GF-D8 (cell line): ENCODE measurements at places on chromosomes 3 and 15.
A peak's percentile ranks its signal among the peaks of the same experiment; 100 is the strongest.

DNA sequence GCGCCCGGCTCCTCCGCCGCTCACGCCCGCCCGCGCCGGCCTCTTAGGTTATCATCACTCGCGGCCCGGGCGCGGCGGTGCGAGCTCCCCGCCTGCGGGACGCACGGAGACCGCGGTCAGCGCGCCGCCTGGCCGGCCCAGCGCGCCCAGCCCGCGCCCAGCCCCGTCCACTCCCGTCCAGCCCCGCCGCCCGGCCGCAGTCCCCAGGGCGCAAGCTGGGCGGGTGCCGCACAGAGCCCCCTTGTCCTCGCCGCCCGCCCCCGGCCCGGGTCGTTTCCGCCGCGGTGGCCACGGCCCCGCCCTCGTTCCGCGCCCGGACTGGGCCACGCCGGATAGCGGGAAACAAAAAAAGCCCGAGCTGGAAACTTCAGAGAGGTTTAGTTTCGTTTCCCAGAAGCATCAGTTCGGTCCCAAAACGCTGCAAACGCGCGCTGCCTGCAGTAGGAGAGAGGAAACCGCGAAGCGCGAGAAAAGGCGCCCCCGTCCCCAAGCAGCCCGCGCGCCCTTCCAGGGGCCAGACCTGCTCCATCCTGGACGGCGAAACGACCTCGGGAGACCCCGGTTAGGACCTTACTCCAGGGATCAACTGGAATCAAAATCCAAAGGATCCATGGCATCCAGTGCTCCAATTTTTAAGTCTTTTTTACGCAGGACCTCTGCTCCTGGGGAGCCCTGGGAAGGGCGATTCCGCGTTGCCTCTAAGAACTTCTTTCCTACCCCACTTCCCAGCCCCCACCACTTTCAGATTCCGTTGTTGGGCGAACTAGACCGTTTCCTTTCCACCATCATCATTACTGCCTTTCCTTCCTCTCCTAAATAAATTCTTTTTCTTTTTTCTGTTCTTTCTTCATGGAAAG, at the start of gene ATP10A:
Gene ATP10A (minus strand): TSS at position 217 of the 857 bp plus-strand sequence. CDS start 231 bp downstream, outside the sequence.
- no peak for DNase-seq

GRCh38 chr15:101188637-101189408, 63.0 kb downstream of the CHSY1 start:
- no peak for DNase-seq

DNA sequence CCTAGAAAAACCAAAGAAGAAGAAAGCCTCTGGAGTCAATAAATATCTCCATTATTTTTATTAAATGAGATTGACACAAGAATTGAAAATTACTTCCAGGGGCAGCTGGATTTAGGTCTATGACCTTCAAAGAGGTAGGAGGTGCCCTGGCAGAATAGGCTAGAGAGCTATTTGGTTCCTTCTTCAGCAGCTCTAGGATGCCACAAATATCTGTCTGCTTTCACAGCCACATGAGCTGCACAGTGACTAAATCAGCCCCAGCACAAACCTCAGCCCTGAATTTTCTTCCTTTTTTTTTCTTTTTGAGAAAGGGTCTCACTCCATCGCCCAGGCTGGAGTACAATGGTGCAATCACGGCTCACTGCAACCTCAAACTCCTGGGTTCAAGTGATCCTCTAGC, 223.5 kb downstream of the ABHD5 start:
- DNase-seq, result no peak

DNA sequence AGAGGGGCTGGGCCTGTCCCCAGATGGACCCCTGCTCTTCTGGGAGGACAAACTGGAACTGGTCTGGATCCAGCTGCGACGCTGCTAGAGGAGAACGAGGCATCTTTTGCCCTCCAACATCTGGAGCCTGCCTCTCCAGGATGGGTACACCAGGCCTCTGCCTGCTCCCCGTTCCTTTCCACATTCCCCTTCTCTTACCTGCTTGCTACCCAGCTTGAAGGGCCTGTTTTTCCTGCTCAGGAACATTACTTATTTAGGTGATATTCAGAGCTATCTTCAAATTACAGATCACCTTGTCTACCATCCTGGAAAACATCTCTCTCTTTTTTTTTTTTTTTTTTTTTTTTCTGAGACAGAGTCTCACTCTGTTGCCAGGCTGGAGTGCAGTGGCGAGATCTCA, 64.0 kb downstream of the CHRD start:
- DNase-seq, result no peak

- no peak for DNase-seq
These were observed 61.4 kb downstream of the MGLL start for GRCh38 chr3:127760791-127761440.

DNA sequence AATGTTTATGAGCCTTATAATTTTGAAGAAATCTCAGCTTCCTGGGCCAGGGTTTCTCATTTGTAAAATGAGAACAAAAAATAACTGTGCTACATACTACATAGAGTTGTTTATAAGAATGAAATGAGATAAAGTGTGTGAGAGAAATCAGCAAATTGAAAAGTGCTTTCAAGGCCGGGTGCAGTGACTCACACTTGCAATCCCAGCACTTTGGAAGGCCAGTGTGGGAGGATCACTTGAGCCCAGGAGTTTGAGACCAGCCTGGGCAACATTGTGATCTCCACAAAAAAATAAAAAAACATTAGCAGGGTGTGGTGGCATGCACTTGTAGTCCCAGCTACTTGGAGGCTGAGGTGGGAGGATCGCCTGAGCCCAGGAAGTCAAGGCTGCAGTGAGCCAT, 22.4 kb downstream of the FOXB1 start:
- no peak for DNase-seq

DNA sequence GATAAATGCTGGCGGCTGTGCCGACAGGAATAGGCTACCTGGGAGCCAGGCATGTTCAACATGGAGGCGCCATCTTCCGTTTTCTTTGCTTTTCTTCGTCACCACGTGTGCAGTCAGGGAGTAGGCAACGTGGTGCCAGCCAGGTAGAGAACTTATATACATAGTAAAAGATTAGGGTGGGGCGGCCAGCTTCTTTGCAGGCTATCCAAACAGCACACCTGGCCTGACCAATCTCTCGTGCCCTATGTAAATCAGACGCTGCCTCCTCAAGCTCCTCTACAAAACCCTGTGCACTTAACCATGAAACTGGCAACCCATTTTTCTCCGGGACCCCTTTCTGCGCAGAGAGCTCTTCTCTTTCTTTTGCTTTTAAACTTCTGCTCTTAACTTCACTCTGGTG, 28.6 kb upstream of the OR5K4 start:
- DNase-seq, result no peak

GRCh38 chr3:170560717-170561382, 25.0 kb downstream of the SLC7A14 start:
- DNase-seq, result no peak

GRCh38 chr3:83948771-83949170, 1010.0 kb upstream of the CADM2 start:
- DNase-seq, result no peak

- no peak for DNase-seq
These were observed 10.4 kb upstream of the CCDC14 start for GRCh38 chr3:123971406-123971805.

- no peak for DNase-seq
These were observed 132.7 kb downstream of the SLC25A26 start for GRCh38 chr3:66353530-66353929.

GRCh38 chr3:65107174-65107573, 419.4 kb upstream of the ADAMTS9 start:
- no peak for DNase-seq

- DNase-seq, result no peak
These were observed 271.8 kb upstream of the TPM1 start for GRCh38 chr15:62770752-62771151.

GRCh38 chr3:141388395-141388794, 20.1 kb downstream of the ZBTB38 start:
- no peak for DNase-seq

GRCh38 chr3:52537726-52538421, 1.5 kb downstream of the UQCC5 start:
- DNase-seq, result no peak

- no peak for DNase-seq
These were observed 9.2 kb downstream of the UBA5 start for GRCh38 chr3:132669256-132669777.

DNA sequence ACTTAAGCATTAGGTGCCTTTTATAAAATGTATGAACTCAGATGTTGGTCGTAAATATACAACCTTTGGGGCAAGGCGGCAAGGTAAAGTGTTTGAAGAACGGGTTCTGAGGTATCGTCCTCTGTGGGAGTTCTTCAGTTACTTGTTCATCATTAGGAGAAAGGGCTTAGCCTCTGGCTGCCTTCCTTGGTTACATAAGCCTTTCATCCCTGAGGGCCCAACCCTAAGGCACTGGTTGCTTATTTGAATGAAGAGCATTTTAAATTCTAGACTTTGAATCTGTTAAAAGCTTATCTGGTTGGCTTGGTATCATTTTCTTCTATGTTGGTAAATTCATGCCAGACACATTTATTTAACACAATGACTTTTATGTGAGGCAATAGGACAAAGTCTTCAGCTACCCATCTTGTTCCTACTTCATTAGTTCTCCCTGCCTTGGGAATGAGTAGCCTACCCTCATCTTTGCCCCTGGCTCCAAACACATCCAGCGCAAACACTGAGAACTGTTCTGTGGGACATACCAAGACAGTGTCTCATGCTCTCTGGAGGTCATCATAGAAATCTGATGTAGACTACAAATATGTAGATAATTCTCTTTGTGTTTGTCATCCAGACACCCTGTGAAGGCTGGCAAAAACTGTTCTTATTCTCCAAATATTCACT, 12.4 kb upstream of the CCDC80 start:
- DNase-seq, result no peak

DNA sequence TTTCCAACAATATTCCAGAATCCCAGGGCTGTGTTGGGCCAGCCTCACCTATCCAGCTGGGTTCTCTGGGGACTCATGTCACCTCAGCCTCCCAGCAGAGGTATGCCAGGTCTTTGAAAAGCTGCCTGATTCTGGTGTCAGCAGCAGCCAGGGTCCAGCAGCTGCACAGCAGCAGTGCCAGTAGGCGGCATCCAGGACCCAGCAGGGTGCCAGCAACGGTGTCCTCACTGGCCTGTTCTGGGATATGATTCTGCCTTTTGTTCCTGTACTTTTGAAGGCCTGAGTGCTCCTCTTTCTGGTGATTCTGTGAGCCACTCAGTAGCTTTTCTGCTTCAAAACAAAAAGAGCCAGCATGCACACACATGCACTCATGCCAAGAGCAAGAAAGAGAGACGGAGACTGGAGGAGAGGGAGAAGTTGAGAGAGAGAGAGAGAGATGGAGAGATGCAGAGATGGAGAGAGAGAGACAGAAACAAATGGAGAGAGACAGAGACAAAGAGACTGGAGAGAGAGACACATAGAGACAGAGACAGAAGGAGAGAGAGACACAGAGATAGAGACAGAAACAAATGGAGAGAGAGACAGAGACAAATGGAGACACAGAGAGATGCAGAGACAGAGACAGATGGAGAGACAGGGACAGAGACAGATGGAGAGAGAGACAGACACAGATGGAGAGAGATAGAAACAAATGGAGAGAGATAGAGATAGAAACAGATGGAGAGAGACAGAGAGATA, 205.7 kb downstream of the UACA start:
- DNase-seq, result no peak

DNA sequence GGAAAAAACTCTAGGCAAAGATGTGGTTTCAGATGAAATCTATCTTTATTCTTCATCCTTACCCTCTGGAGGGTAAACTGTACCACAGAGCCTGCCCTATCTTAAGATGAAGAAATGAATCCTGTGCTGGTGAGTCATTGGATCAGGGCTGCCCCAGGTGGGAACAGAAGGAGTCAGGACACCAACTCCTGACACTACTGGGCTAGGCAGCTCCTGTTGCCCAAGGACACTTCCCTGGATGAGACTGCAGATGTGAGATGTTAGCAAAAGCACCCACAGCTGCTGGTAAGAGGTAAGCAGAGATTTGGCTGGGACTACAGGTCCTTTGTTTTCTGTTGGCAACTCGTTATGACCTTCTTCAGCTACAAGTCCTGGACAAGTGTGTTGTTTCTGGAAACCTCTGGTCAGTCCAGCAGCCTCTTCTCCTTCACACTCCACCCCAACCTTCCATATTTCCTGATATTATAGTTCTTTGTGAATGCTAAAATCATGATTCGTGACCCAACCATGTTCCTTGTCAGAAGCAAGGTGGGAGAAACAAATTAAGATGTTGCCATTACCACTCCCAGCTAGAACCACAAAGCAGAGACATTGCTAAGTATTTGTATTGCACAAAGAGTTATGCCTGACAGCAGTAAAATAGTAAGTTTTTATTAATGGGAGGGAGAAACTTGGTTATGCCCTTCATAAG, 104.2 kb upstream of the TGFBR2 start:
- DNase-seq, result no peak

GRCh38 chr3:32897981-32898623, 53.3 kb upstream of the CCR4 start:
- no peak for DNase-seq

- no peak for DNase-seq
These were observed 26.1 kb downstream of the TBC1D21 start for GRCh38 chr15:73899197-73900094.

GRCh38 chr15:31561156-31561555, 234.5 kb downstream of the KLF13 start:
- no peak for DNase-seq

- DNase-seq, result no peak
These were observed 212.7 kb downstream of the ALCAM start for GRCh38 chr3:105579439-105579838.

DNA sequence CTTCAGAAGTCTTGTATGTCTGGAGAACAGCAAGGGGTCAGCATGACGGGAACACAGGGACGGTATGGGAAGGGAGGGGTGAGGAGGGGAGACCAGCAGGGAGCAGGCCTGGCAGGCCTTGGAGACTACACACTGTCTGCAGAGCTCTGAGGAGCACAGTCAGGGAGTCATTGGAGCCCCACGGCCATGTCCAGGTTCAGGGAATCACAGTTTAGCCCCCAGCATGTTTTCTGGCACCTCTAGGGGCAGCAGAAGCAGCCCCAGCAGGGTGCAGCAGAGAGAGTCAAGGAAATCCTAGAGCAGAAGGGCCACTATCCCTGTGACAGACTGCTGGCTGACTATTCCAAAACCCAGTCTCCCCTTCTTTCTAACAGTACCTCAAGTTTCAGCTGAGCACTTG, 3.2 kb downstream of the LAMP3 start:
- no peak for DNase-seq

GRCh38 chr3:32869513-32870047, 51.8 kb downstream of the TRIM71 start:
- no peak for DNase-seq

DNA sequence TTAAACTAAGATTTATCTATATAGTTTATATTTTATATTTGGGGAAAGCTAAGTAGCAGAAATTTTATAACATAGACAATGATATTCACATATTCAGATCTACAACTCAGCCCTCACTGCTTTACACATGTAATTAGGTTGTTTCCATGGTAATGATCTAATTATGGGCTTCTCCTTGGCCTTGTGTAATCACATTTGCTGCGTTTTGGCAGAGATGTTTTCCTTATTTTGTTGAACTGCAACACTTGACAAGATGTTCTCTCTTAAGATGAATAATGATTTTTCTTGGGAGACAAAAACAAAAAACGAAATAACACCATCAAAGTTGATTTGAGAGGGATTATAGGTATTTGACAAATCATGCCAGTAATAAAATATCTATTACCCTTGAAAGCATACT, 635.6 kb upstream of the TBL1XR1 start:
- DNase-seq, result no peak

GRCh38 chr3:122233101-122233952, 49.9 kb downstream of the CASR start:
- DNase-seq, result peak; percentile 83
